CD8-positive, alpha-beta memory T cell (primary cell): ENCODE measurements at places on chromosomes 2 and 18. TPM values are rescaled to one million over a fixed set of nuclear protein-coding genes. Genes with fewer than 3 reads are reported as not detected.

RND3 gene
- total RNA-seq, result not detected

RETSAT gene
- 36.0 TPM for total RNA-seq

SCN9A gene
- not detected for total RNA-seq

GREB1L gene
- total RNA-seq, result not detected

ONECUT2 gene
- total RNA-seq, result not detected

C1GALT1C1L gene
- total RNA-seq, result 0.20 TPM

CDH2 gene
- total RNA-seq, result not detected

GRCh38 chr18:34639687-34640086 is 70.4 kb upstream of the DTNA start:
- no peak overlapping the region for H3K4me3 ChIP-seq
- no peaks in the 10 kb centered on the region for H3K4me1 ChIP-seq
- no peak for DNase-seq
- H3K36me3 ChIP-seq, result no peaks in the 10 kb centered on the region
- H3K27me3 ChIP-seq, result no peaks in the 10 kb centered on the region

DNA sequence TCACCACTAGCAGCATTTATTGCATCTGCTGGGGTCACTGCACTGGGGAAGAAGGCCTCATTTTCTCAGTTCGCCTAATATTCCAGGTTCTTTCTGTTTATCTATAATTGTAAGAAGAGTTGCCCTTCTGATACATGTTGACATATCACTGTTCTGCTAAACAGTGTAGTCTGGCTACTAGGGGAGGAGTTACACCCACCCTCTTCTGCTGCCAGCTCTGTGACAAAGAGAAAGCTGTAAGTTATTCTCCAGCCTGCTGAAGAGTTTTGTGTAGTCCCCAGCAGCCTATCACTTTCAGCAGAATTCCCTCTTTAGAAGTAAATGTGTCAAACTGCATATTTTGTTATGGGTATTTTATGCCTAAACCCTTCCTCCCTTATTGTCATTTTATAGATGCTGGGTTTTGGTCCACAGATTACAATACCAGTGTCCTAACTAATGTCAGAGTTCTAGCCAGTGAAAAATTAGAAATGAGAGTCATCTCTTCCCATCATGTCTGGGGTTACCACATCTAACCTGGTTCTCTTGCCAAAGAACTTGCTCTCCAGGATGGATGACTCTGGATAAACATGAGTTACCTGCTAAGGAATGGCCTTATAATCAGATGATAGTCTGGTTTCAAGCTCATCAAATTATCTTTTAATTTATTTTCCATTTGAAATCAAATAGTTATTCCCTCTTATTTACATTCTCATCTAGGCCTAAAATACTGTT is 5.6 kb upstream of the MBOAT2 start:
- H3K27me3 ChIP-seq, result no peaks in the 10 kb centered on the region
- no peaks in the 10 kb centered on the region for H3K4me1 ChIP-seq
- no peak overlapping the region for H3K4me3 ChIP-seq
- no peak for DNase-seq
- H3K27ac ChIP-seq, result no peak overlapping the region

- peaks cover 9% of the 10 kb centered on the region for H3K36me3 ChIP-seq
- no peak overlapping the region for H3K4me3 ChIP-seq
- no peak for DNase-seq
- no peaks in the 10 kb centered on the region for H3K4me1 ChIP-seq
- no peaks in the 10 kb centered on the region for H3K27me3 ChIP-seq
Observed at GRCh38 chr18:80119111-80119510, 10.0 kb downstream of the ADNP2 start.

GRCh38 chr18:39051013-39051412 is 1485.4 kb upstream of the CELF4 start:
- H3K27me3 ChIP-seq, result no peaks in the 10 kb centered on the region
- H3K27ac ChIP-seq, result no peak overlapping the region
- DNase-seq, result no peak
- H3K36me3 ChIP-seq, result no peaks in the 10 kb centered on the region
- no peak overlapping the region for H3K4me3 ChIP-seq

DNA sequence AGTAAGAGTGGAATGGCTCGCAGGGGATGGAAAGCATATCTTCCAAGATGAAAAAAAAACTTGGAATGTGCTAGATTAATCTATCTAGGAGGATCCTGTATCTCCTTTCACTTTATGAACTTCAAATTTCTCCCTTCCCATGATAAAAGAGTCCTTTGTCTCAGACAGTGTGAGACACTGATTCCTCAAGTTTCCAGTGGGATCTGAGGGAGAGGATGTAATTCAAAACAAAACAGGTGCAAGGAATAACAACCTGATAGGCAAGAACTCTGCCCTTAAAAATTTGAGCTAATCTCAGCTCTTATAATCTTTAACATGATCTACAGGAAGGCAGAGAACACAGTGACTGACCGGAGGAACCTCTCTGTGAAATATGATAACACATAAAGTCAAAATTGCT is 162.0 kb upstream of the ZFP36L2 start:
- no peak overlapping the region for H3K4me3 ChIP-seq
- no peaks in the 10 kb centered on the region for H3K36me3 ChIP-seq
- H3K4me1 ChIP-seq, result peaks cover 8% of the 10 kb centered on the region
- H3K27ac ChIP-seq, result no peak overlapping the region

DNA sequence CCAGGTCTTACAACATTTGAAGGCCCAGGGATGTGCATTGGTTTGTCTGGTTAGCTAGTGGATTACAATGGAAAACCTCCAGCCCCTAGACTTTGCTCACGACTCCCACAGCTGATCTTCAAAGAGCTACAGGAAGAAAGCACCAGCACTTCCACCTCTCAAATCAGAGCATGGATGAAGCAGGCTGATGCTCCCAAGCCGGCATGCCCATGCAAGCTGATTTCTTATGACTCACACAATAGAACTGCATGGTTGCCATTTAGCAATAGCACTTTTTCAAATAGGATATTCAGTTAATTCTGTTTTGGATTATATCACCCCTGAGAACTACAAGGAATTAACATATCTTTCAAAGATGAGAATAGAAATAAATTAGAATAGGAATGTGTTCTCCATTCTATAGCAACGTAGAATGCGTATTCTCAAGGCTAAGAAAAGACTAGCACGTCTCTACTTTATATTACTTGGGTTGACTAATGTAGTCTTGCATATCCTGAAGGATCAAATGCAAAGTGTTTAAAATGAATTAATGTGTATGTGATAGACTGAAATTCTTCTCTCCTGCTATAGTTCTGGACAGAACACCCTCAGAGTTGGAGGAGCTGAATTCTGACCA is 292.4 kb downstream of the TRIB2 start:
- no peaks in the 10 kb centered on the region for H3K27me3 ChIP-seq
- no peak for DNase-seq
- H3K36me3 ChIP-seq, result no peaks in the 10 kb centered on the region
- no peaks in the 10 kb centered on the region for H3K4me1 ChIP-seq
- H3K4me3 ChIP-seq, result no peak overlapping the region
- H3K27ac ChIP-seq, result no peak overlapping the region

- H3K27ac ChIP-seq, result no peak overlapping the region
- no peak for DNase-seq
- no peaks in the 10 kb centered on the region for H3K36me3 ChIP-seq
- H3K4me3 ChIP-seq, result no peak overlapping the region
- H3K27me3 ChIP-seq, result no peaks in the 10 kb centered on the region
Observed at GRCh38 chr18:31633392-31634330, 42.0 kb downstream of the TTR start.

- DNase-seq, result no peak
- H3K4me3 ChIP-seq, result no peak overlapping the region
- no peak overlapping the region for H3K27ac ChIP-seq
- H3K4me1 ChIP-seq, result no peaks in the 10 kb centered on the region
- no peaks in the 10 kb centered on the region for H3K27me3 ChIP-seq
Observed at GRCh38 chr2:14781142-14781541, 148.6 kb downstream of the LRATD1 start.

GRCh38 chr2:181471783-181472182 is 14.6 kb downstream of the ITGA4 start:
- H3K36me3 ChIP-seq, result peaks cover 23% of the 10 kb centered on the region
- peaks cover 64% of the 10 kb centered on the region for H3K4me1 ChIP-seq
- H3K27ac ChIP-seq, result peak overlapping the region; percentile 18
- DNase-seq, result no peak

DNA sequence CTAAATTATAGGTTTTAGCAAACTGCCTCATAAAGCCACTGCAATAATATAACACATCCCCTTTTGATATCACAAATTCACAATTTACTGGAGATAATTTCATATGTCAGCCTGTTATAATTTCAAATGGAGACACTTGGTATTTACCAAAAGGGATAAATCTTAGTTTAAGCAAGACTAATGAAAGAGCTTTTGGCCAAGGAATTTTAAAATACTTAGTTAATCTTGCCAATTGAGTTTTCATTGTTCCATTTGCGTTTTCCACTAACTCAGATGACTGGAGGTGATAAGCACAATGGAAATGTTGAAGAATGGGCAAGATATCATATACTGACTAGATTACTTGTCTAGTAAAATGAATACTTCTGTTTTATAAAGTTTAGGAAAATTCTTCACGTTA is 379.3 kb upstream of the SYT4 start:
- H3K27ac ChIP-seq, result no peak overlapping the region
- H3K36me3 ChIP-seq, result no peaks in the 10 kb centered on the region
- DNase-seq, result no peak

GRCh38 chr2:8984157-8984556 is 19.3 kb downstream of the MBOAT2 start:
- no peaks in the 10 kb centered on the region for H3K36me3 ChIP-seq
- H3K4me3 ChIP-seq, result no peak overlapping the region
- no peaks in the 10 kb centered on the region for H3K4me1 ChIP-seq
